ENCODE measurements at places on chromosomes 4 and X.
A peak's percentile ranks its signal among the peaks of the same experiment; 100 is the strongest.

DNA sequence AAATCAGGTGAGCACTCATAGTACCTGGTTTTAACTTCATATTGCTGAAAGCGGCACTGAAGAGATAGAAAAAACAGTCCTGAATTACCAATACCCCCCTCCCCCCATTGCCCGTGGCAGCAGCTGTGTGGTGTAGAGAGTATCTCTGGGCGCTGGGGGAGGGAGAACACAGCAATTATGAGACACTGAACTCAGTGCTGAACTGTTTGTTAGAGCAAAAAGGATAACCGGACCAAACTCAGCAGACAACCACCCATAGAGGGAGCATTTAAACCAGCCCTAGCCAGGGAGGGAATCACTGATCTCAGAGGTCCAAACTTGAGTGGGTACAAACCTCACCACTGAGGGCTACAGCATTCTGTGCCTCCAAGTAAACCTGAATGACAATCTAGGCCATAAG is 457.4 kb upstream of the TEX13C start:
- DNase-seq = no peak

- peak; percentile 31 for DNase-seq
Measured at GRCh38 chrX:154734061-154734781, 16.7 kb downstream of the GAB3 start.

DNA sequence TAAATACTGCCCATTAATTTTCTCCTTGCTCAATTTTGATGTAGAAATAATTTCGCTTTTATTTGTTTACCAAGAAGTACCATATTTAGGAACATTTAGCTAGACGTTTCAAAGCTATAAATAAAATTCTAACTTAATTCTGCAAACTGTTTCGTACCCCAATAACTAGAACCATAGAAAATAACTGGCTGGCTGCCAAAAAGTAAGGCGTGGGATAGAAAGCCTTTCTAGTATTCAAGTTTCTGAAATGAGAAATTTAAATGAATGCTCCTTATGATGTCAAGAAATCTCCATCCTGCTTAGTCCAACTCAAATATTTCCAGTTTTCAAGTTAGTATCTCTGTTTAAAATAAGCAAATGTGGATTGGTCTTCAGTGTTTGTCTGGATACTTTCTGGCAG is 167.4 kb downstream of the FBXO8 start:
- DNase-seq = no peak

DNA sequence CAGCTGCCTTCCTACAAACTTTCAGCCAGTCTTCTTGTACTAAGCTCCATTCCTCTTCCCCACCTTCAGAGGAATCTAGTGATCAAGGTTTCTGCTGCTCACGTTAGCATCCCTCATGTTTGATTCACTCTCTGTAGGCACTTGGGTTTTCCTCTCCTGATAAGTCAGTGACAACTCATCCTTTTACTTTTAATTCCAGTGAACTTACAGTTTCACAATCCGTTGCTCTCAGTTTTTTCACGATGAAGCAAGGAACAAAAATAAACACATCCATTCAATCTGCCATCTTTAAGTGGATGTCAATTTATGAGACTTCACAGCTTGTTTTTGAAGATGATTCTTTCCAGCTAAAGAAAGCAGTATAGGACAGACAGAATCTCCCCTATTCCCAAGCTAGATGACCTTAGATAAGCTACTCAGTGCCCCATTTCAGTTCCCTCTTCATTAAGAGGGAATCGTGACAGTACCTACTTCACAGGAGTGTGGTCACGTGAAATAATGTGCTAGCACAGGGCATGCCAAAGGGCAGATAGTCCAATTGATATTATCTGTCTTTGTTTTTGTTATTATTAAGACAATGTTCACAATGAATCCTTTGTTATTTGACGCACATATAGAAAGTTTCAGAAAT is 234.3 kb downstream of the PALLD start:
- no peak for DNase-seq

DNA sequence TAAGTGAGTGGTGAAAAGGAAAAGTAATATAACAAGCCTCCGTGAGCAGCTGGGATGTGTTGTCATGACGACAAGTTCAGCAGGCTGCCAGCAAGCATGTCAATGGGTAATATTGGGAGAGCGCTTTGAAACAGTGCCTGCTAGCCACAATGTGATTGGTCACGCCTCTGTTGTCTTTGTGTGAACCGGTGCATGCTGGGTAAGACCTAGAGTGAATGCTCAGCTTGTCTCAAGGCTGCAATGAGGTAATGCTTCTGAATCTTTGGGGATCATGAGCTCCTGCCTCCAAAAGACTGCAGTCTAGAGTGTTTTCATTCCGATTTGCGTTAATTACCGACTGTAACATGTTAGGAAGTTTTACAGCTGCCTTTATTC is 54.9 kb downstream of the STOX2 start:
- DNase-seq = no peak

- DNase-seq = no peak
Measured at GRCh38 chrX:24080704-24081103, 25.9 kb downstream of the EIF2S3 start.

DNA sequence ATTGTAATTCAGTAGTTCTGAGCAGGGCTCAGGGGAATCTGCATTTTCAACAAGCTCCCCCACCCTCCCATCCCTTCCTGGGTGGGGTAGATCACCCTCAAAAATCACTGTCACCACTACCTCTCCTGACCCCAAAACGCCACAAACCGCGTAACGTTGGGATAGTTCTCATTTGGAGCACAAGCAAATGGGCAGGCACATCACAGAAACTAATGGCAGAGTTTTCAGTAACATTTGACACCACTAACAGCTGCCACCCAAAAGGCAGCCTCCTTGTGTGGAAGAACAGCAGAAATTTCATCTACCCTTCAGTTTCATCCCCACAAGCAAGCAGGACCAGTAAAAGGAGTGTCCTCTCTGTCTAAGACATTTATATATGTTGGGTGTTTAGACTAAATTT is 132.7 kb downstream of the PALLD start:
- DNase-seq = no peak

All from activated T-cell treated with anti-CD3 and anti-CD28 coated beads, Interleukin-2, amount 50 U/mL, for 48 hours (primary cell).